ENCODE measurements at places on chromosomes 4 and X. TPM values are rescaled to one million over a fixed set of nuclear protein-coding genes. Genes with fewer than 3 reads are reported as not detected.

Gene CENPVL1
- total RNA-seq: not detected

Gene SEC31A
- total RNA-seq: 133 TPM

Gene XAGE1A
- not detected for total RNA-seq

Gene ZGRF1
- total RNA-seq: 9.6 TPM

Gene FGF5
- not detected for total RNA-seq

Gene ALAS2
- total RNA-seq: 54.2 TPM

Gene PAGE1
- not detected for total RNA-seq

Gene CABS1
- not detected for total RNA-seq

Gene PARM1
- 20.5 TPM for total RNA-seq

Gene MID1
- 2.7 TPM for total RNA-seq

Gene MUC7
- not detected for total RNA-seq

Gene PRRG1
- 5.3 TPM for total RNA-seq

Gene TBCK
- total RNA-seq: 51.0 TPM

Gene POLN
- 3.4 TPM for total RNA-seq

Gene GSX2
- not detected for total RNA-seq

Gene NOCT
- 9.2 TPM for total RNA-seq

Gene EREG
- total RNA-seq: 1.3 TPM

Gene NLGN4X
- 9.8 TPM for total RNA-seq

Gene PDZD4
- 15.4 TPM for total RNA-seq

Gene CENPVL3
- total RNA-seq: not detected

Gene GLRA2
- total RNA-seq: not detected

- H3K4me3 ChIP-seq: no peak overlapping the region
- H3K27ac ChIP-seq: no peak overlapping the region
- no peak for DNase-seq
- H3K27me3 ChIP-seq: peaks cover 51% of the 10 kb centered on the region
- H3K36me3 ChIP-seq: no peaks in the 10 kb centered on the region
- peaks cover 20% of the 10 kb centered on the region for H3K4me1 ChIP-seq
Measured at GRCh38 chr4:5706486-5707290, 1.7 kb downstream of the EVC2 start.

- DNase-seq: no peak
- H3K4me3 ChIP-seq: no peak overlapping the region
- no peaks in the 10 kb centered on the region for H3K4me1 ChIP-seq
- H3K27ac ChIP-seq: no peak overlapping the region
- H3K36me3 ChIP-seq: no peaks in the 10 kb centered on the region
Measured at GRCh38 chr4:154049457-154050181, 260.7 kb upstream of the SFRP2 start.

DNA sequence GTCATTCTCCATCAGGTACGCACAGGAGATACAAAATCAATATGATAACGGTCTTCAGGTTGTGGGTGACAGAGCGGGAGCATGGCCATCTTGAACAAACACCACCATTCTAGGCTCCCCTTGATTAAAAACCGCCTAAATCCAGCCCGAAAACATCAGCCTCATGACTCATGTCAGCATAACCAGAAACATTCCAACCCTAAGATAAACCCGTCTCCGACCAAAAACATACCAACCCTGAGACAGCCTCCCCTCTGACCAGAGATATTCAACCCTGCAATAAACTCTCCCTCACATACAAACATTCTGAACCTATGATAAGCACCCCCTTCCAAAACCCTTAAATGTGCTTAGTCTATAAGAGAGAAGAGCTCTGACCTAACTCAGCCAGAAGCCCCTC is 157.9 kb downstream of the DHRSX start:
- no peak for DNase-seq
- no peaks in the 10 kb centered on the region for H3K27me3 ChIP-seq
- peaks cover 4% of the 10 kb centered on the region for H3K36me3 ChIP-seq
- no peak overlapping the region for H3K27ac ChIP-seq
- no peak overlapping the region for H3K4me3 ChIP-seq
- H3K4me1 ChIP-seq: peaks cover 7% of the 10 kb centered on the region

- no peak for DNase-seq
- H3K27me3 ChIP-seq: no peaks in the 10 kb centered on the region
- no peaks in the 10 kb centered on the region for H3K36me3 ChIP-seq
- H3K4me3 ChIP-seq: no peak overlapping the region
- no peaks in the 10 kb centered on the region for H3K4me1 ChIP-seq
Measured at GRCh38 chr4:99390055-99390454, 37.5 kb upstream of the ADH1C start.

GRCh38 chrX:1249101-1249887 is 19.3 kb upstream of the CSF2RA start:
- peak overlapping the region; percentile 30 for H3K4me3 ChIP-seq
- H3K27ac ChIP-seq: peak overlapping the region; percentile 35
- peak; percentile 90 for DNase-seq
- no peaks in the 10 kb centered on the region for H3K36me3 ChIP-seq
- peaks cover 6% of the 10 kb centered on the region for H3K27me3 ChIP-seq

- H3K27me3 ChIP-seq: no peaks in the 10 kb centered on the region
- no peaks in the 10 kb centered on the region for H3K4me1 ChIP-seq
- H3K4me3 ChIP-seq: no peak overlapping the region
Measured at GRCh38 chr4:122591196-122591595, 29.7 kb downstream of the IL21 start.

GRCh38 chr4:89009115-89009514 is 47.9 kb downstream of the FAM13A start:
- H3K36me3 ChIP-seq: no peaks in the 10 kb centered on the region
- H3K4me3 ChIP-seq: no peak overlapping the region
- no peaks in the 10 kb centered on the region for H3K4me1 ChIP-seq

GRCh38 chr4:73193155-73193554 is 65.4 kb downstream of the ANKRD17 start:
- DNase-seq: no peak
- peaks cover 3% of the 10 kb centered on the region for H3K4me1 ChIP-seq
- no peaks in the 10 kb centered on the region for H3K27me3 ChIP-seq
- peak overlapping the region; percentile 42 for H3K27ac ChIP-seq
- peaks cover 3% of the 10 kb centered on the region for H3K36me3 ChIP-seq

GRCh38 chrX:71102292-71102691 is 4.2 kb downstream of the CXorf65 start:
- no peaks in the 10 kb centered on the region for H3K27me3 ChIP-seq
- peak; percentile 27 for DNase-seq
- peaks cover 80% of the 10 kb centered on the region for H3K4me1 ChIP-seq
- no peak overlapping the region for H3K4me3 ChIP-seq
- peaks cover 12% of the 10 kb centered on the region for H3K36me3 ChIP-seq
- H3K27ac ChIP-seq: peak overlapping the region; percentile 85

- peaks cover 13% of the 10 kb centered on the region for H3K4me1 ChIP-seq
- H3K27ac ChIP-seq: peak overlapping the region; percentile 24
- H3K36me3 ChIP-seq: peaks cover 23% of the 10 kb centered on the region
- no peaks in the 10 kb centered on the region for H3K27me3 ChIP-seq
- H3K4me3 ChIP-seq: no peak overlapping the region
Measured at GRCh38 chr4:139528377-139529005, 27.5 kb downstream of the SETD7 start.

GRCh38 chr4:82213485-82214417 is 160.0 kb downstream of the HNRNPD start:
- no peaks in the 10 kb centered on the region for H3K4me1 ChIP-seq
- no peak overlapping the region for H3K27ac ChIP-seq
- no peaks in the 10 kb centered on the region for H3K36me3 ChIP-seq

DNA sequence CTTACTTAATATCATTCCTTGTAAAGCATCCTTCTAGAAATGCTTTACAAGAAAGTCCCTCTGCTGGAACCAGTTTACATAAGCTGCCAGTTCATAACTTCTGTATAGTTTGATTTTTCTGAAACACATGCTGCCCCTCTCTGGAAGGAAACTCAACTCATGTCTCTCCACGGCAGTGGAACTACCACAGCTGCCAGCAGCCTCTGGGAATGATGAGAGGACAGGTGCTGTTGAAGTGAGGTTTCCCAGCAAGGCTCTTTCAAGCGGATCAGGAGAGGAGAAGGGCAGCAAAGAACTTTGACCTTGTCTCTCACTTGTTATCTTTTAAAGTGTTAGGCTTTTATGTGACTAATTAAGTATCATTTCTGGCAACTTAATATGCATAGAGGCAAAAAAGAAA is 7.3 kb downstream of the GRPR start:
- H3K27me3 ChIP-seq: no peaks in the 10 kb centered on the region
- H3K4me1 ChIP-seq: no peaks in the 10 kb centered on the region
- H3K27ac ChIP-seq: no peak overlapping the region
- no peaks in the 10 kb centered on the region for H3K36me3 ChIP-seq
- no peak for DNase-seq

GRCh38 chr4:189804894-189805293 is 135.8 kb upstream of the FRG1 start:
- no peaks in the 10 kb centered on the region for H3K27me3 ChIP-seq
- DNase-seq: no peak
- no peak overlapping the region for H3K27ac ChIP-seq
- H3K4me3 ChIP-seq: no peak overlapping the region
- no peaks in the 10 kb centered on the region for H3K36me3 ChIP-seq
- no peaks in the 10 kb centered on the region for H3K4me1 ChIP-seq

GRCh38 chrX:23616361-23616760 is 50.9 kb upstream of the PRDX4 start:
- no peaks in the 10 kb centered on the region for H3K4me1 ChIP-seq
- no peaks in the 10 kb centered on the region for H3K27me3 ChIP-seq
- no peak overlapping the region for H3K4me3 ChIP-seq
- H3K27ac ChIP-seq: no peak overlapping the region

- H3K4me1 ChIP-seq: no peaks in the 10 kb centered on the region
- no peak for DNase-seq
- no peak overlapping the region for H3K4me3 ChIP-seq
- no peaks in the 10 kb centered on the region for H3K36me3 ChIP-seq
- no peaks in the 10 kb centered on the region for H3K27me3 ChIP-seq
Measured at GRCh38 chrX:125439194-125439849, 119.7 kb downstream of the TEX13C start.

- no peak overlapping the region for H3K4me3 ChIP-seq
- H3K27me3 ChIP-seq: no peaks in the 10 kb centered on the region
- no peaks in the 10 kb centered on the region for H3K4me1 ChIP-seq
Measured at GRCh38 chrX:20270562-20270890, 3.8 kb upstream of the RPS6KA3 start.

DNA sequence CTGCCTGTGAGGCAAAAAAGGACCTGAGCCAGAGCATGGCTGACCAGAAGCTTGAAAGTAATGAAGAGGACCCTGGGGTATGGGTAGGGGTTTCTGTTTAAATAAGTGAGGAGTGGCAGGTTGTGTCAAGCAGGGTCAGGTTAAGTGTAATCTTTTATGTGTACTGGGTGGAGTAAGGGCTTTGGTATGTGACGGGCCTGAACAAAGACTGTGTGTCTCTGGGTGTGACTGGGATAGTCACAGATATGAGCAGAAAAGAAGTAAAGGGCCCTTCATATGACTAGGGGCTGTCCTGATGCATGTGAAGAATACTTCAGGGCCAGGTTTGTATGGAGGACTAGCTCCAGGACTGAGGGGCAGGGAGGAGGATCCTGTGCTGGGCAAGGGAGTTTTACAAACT is 82.4 kb downstream of the ITIH6 start:
- H3K4me1 ChIP-seq: no peaks in the 10 kb centered on the region
- no peak overlapping the region for H3K27ac ChIP-seq
- no peak for DNase-seq

- H3K27me3 ChIP-seq: no peaks in the 10 kb centered on the region
- H3K36me3 ChIP-seq: no peaks in the 10 kb centered on the region
- H3K4me3 ChIP-seq: no peak overlapping the region
- no peak for DNase-seq
Measured at GRCh38 chr4:83558059-83558653, 22.2 kb downstream of the GPAT3 start.

- DNase-seq: no peak
- H3K4me3 ChIP-seq: no peak overlapping the region
- peak overlapping the region; percentile 35 for H3K27ac ChIP-seq
- H3K4me1 ChIP-seq: peaks cover 17% of the 10 kb centered on the region
Measured at GRCh38 chr4:67581208-67581857, 22.8 kb downstream of the STAP1 start.

- H3K4me1 ChIP-seq: no peaks in the 10 kb centered on the region
- no peaks in the 10 kb centered on the region for H3K27me3 ChIP-seq
- H3K36me3 ChIP-seq: peaks cover 41% of the 10 kb centered on the region
- no peak overlapping the region for H3K27ac ChIP-seq
- peak; percentile 64 for DNase-seq
Measured at GRCh38 chr4:182871616-182872015, 45.6 kb downstream of the DCTD start.

- no peak for DNase-seq
- peaks cover 74% of the 10 kb centered on the region for H3K36me3 ChIP-seq
- H3K27ac ChIP-seq: no peak overlapping the region
- H3K4me3 ChIP-seq: no peak overlapping the region
- H3K4me1 ChIP-seq: peaks cover 2% of the 10 kb centered on the region
Measured at GRCh38 chr4:866761-867390, 40.9 kb upstream of the CPLX1 start.

DNA sequence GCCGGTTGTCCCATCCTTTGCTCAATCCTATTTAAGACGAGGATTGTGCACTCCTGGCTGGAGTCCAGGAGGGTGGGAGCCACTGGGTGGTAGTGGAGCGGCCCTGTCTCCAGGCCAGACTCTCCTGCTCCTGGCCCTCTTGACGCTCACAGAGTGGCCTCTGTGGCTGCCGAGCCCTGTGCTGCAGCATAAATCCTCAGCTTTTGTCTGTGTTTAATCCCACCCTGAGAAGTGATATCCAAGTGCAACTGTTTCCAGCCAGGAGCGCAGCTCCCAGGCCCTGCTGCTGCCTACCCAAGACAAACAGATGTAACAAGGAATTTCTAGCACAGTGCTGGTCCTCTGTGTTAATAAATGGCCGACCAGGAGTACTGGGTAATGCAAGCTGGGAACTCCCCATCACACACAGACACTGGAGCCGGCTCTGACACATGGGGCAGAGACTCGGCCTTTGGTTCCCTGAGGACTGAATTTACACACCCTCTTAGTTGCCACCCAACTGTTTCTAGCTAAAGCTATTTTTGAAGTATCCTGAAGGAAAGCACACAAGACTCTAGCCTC is 85.3 kb downstream of the GATB start:
- H3K27ac ChIP-seq: no peak overlapping the region

DNA sequence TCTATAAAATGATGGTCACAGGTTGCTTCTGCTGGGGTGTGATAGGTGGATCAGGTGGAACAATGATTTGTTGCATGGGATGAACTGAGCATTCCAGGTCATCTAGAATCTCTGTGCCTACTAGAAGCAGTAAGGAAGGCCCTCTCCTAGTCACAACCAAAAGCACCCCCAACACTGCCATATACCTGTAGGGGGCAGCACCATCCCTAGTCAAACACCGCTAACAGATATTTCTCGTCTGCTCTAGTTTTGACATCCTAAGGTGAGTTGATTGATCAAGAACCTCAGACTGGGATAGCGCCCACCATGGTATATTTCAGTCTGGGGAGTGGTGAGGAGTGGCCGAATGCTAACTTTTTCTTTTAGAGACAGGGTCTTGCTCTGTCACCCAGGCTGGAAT is 160.2 kb downstream of the NHS start:
- no peak for DNase-seq
- no peaks in the 10 kb centered on the region for H3K4me1 ChIP-seq
- no peak overlapping the region for H3K4me3 ChIP-seq
- no peak overlapping the region for H3K27ac ChIP-seq

GRCh38 chr4:3074846-3075651 is 568 bp downstream of the HTT start:
- H3K4me1 ChIP-seq: peaks cover 58% of the 10 kb centered on the region
- no peaks in the 10 kb centered on the region for H3K27me3 ChIP-seq
- no peak for DNase-seq
- H3K4me3 ChIP-seq: peak overlapping the region; percentile 90
- H3K27ac ChIP-seq: peak overlapping the region; percentile 96
- H3K36me3 ChIP-seq: no peaks in the 10 kb centered on the region

GRCh38 chr4:185941461-185941860 is 127.5 kb upstream of the TLR3 start:
- DNase-seq: no peak
- no peak overlapping the region for H3K4me3 ChIP-seq
- H3K4me1 ChIP-seq: no peaks in the 10 kb centered on the region
- no peaks in the 10 kb centered on the region for H3K36me3 ChIP-seq
- no peak overlapping the region for H3K27ac ChIP-seq

GRCh38 chr4:20085156-20085555 is 166.5 kb upstream of the SLIT2 start:
- no peaks in the 10 kb centered on the region for H3K27me3 ChIP-seq
- H3K27ac ChIP-seq: no peak overlapping the region
- no peaks in the 10 kb centered on the region for H3K36me3 ChIP-seq
- H3K4me1 ChIP-seq: no peaks in the 10 kb centered on the region

Measured in spleen (tissue), 13 donors.